Stimulated activated CD8-positive, alpha-beta memory T cell treated with anti-CD3 and anti-CD28 coated beads, Interleukin-2, amount 100 ng/mL, for 1 hour (primary cell): ENCODE measurements at places on chromosomes 2 and 18.

DNA sequence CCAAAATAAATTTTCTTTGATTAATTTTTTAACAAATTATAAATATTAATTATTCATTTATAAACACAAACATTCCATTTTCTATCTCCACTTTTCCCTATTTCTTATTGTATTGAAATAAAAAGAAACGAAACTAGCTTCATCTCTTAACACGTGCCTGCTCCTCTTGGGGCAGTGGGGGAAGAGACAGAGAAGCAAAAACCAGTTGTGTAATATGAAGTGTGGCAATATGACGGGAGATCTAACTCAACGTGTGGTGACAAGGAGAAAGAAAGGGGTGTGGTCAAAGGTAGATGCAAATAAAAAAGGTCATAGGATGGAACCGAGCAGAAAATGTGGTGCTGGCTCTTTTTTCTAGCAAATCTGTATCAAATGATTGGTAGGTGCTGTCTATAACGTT, 106.9 kb upstream of the SLC8A1 start:
- no peak for DNase-seq

DNA sequence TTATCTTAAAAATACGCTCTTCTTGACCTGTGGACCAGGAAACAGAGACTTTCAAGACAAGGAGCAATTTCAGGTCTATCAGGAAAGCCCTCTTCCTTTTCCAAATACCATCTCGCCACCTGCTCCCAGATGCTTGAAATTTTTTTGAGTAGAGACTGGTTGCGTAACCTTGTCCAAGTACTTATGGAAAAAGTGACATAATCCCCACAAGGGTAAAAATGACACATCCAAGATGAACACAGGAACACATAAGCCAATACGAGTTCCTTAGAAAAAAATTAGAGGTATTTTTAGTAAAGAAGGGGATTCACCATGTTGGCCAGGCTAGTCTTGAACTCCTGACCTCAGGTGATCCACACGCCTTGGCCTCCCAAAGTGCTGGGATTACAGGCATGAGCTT, 1.8 kb downstream of the SERPINB13 start:
- no peak for DNase-seq

GRCh38 chr2:57597940-57598339, 448.7 kb upstream of the VRK2 start:
- no peak for DNase-seq

GRCh38 chr2:45024600-45025291, 15.5 kb upstream of the SIX2 start:
- DNase-seq, result no peak

GRCh38 chr2:27873091-27873490, 17.1 kb downstream of the RBKS start:
- DNase-seq, result no peak

DNA sequence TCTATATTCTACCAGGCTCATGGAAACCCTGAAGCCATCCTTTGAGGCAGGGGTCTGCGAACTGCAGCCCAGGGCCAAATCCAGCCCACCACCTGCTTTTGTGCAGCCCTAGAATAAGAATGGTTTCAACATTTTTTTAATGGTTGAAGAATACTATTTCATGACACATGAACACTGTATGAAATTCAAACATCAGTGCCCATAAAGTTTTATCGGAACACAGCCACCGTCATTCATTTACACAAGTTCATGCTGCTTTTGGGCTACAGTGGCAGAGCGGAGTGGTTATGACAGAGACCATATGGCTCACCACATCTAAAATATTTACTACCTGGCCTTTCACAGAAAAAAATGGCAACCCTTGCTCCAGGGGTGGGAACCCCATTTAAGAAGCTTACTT, 124.2 kb upstream of the EPAS1 start:
- no peak for DNase-seq

DNA sequence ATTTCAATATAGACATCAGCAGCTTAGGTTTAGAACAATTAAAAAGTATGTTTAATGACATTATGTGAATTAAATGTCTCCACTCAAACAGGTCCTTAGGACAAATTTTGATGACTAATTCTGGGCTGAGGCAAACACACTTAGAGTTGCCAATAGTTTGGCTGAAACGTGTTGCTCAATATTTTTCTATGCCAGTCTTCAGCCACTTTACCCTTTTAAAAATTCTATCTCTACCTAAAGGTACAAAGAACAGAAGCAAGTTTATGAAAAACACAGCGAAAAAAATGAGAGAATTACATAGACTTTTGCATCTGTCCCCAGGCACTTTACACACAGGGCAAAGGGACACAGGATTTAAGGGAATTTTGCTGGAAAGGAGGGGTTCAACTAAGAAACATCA, 4.5 kb downstream of the IDH1 start:
- no peak for DNase-seq

DNA sequence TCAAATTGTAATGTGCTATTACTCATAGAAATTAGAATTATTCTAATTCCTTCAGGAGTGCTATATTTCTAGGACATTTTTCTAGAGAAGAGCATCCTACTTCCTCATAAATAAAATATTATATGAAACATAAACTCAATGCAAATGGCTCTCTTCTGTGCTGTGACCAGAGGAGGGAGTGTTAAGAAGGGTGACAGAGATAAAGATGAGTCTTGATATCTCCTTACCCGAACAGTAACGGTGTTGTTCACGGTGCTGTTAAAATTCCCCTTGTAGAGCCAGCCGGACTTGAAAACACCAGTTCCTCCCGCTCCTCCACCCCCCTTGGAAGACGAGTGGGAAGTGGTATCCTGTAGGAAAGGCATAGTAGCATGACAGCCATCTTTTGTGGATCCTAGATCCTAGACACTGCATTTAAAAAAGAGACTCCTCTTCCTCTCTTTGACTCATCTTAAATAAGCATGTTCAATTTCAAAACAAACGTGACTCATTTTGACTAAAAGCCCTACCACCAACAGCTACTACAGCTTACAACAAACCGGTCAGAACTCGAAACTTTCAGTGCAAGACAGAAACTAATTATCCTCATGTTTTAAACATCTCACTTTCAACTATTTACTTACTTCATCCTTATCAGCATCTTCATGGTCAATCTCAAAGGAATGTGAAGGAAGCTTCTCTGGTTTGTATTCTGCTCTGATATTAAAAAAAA, 156.3 kb downstream of the DOCK10 start:
- DNase-seq, result no peak

DNA sequence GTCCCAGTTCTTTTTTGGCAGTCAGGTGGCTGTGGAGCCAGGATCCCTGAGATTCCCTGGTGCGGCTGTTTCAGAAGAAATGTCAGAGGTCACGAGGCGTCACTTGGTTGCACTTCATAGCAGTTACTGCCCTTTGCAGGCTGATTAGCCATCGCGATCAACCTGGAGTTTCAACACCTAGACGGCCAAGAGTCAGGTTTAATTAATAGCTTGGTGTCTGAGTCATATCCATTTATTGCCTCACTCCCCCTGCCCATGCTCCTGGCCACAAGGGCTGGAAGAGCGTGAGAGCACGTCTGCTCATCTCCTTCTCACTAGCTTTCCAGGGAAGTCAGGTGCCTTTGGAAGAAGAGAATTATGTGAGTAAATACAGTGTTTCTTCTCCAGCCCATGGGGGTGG, 552.3 kb downstream of the TSN start:
- no peak for DNase-seq

DNA sequence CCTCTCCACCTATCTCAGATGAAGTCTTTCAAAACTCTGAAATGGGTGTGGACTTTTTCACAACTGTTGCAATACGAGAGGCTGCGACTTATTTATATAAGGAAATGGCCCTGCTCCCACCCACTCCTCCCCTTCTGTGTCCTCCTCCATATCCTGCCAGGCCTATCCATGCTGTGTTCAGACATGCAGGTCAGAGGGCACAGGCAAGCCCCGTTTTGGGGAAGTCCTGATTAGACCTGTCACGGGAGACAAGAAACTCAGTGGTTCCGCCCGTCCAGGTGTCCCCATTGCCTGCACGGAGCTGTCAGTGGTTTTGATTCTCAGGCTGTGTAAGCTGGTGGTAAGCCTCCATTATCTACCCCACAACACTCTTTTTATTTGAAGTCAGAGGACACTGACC, 99.6 kb upstream of the MGAT5 start:
- no peak for DNase-seq
